ENCODE measurements at places on chromosomes 1 and 21.

GRCh38 chr21:37220433-37220980 lies 46.6 kb downstream of the VPS26C start:
- H3K4me3 ChIP-seq: peak overlapping the region; percentile 9
- H3K27me3 ChIP-seq: no peaks in the 10 kb centered on the region
- H3K4me1 ChIP-seq: no peaks in the 10 kb centered on the region
- peaks cover 7% of the 10 kb centered on the region for H3K36me3 ChIP-seq

DNA sequence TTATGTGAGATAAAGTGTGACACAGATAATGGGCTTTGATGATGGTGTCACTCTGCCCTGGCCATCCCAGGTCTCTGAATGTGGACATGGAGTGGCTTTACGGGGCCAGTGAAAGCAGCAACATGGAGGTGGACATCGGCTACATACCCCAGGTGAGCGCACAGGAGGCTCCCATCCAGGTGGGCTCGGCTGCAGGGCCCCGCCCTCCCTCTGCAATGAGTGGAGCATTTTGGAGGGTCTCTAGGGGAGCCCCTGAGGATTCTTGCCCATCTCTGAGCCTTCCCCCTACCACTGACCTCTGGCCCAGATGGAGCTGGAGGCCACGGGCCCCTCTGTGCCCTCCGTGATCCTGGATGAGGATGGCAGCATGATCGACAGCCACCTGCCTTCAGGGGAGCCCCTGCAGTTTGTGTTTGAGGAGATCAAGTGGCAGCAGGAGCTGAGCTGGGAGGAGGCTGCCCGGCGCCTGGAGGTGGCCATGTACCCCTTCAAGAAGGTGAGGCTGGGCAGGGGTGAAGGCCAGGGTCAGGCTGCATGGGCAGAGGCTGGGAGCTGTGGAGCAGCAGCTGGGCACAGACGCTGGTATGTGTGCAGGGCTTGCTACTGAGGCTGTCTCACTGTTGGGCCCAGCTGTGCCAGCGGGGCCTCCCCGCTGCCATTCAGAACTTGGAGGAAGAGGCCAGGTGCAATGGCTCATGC lies 8.2 kb upstream of the MTFR1L start:
- no peak overlapping the region for H3K4me3 ChIP-seq
- no peaks in the 10 kb centered on the region for H3K4me1 ChIP-seq
- H3K27me3 ChIP-seq: no peaks in the 10 kb centered on the region

- DNase-seq: no peak
- H3K27me3 ChIP-seq: no peaks in the 10 kb centered on the region
- peaks cover 18% of the 10 kb centered on the region for H3K4me1 ChIP-seq
Measured at GRCh38 chr1:112712701-112713128, 2.4 kb downstream of the PPM1J start.

GRCh38 chr1:3504151-3504821 lies 49.8 kb downstream of the ARHGEF16 start:
- DNase-seq: no peak
- no peaks in the 10 kb centered on the region for H3K27me3 ChIP-seq
- H3K4me3 ChIP-seq: no peak overlapping the region
- no peaks in the 10 kb centered on the region for H3K4me1 ChIP-seq
- no peaks in the 10 kb centered on the region for H3K36me3 ChIP-seq

GRCh38 chr1:210234329-210234757 lies 1.7 kb downstream of the SERTAD4 start:
- H3K27me3 ChIP-seq: peaks cover 59% of the 10 kb centered on the region
- H3K4me1 ChIP-seq: peaks cover 6% of the 10 kb centered on the region
- H3K36me3 ChIP-seq: no peaks in the 10 kb centered on the region

GRCh38 chr1:94790670-94791069 lies 29.5 kb upstream of the SLC44A3 start:
- H3K27ac ChIP-seq: no peak overlapping the region
- H3K4me3 ChIP-seq: no peak overlapping the region
- DNase-seq: no peak
- no peaks in the 10 kb centered on the region for H3K4me1 ChIP-seq

DNA sequence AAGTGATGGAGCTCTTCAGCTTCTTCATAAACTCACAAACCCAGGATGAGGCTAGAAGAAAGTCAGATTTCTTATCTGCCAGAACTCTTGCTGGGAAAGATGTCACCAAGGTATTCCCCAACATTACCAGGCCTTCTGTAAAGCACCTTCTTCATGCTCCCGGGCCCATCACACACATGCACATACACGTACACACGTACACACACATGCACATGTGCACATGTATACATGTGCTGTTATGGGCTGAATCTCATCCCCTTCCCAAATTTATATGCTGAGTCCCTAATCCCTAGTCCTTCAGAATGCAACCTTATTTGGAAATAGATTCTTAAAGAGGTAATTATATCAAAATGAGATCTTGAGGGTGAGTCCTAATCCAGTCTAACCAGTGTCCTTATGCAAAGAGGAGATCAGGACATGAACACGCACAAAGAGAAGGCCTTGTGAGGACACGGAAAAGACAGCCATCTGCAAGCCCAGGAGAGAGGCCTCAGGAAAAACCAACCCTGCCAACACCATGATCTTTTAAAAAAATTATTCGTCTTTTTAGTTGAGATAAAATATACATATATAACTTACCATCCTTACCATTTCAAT lies 76.4 kb upstream of the LYST start:
- H3K27me3 ChIP-seq: no peaks in the 10 kb centered on the region
- H3K4me1 ChIP-seq: no peaks in the 10 kb centered on the region
- no peak overlapping the region for H3K27ac ChIP-seq
- no peak overlapping the region for H3K4me3 ChIP-seq
- H3K36me3 ChIP-seq: no peaks in the 10 kb centered on the region

- no peaks in the 10 kb centered on the region for H3K36me3 ChIP-seq
- H3K27me3 ChIP-seq: no peaks in the 10 kb centered on the region
- peaks cover 4% of the 10 kb centered on the region for H3K4me1 ChIP-seq
- peak overlapping the region; percentile 6 for H3K27ac ChIP-seq
- DNase-seq: no peak
Measured at GRCh38 chr21:17900990-17901385, 81.8 kb upstream of the C21orf91 start.

GRCh38 chr1:10904396-10905358 lies 107.8 kb upstream of the TARDBP start:
- H3K4me3 ChIP-seq: no peak overlapping the region
- no peak overlapping the region for H3K27ac ChIP-seq
- no peak for DNase-seq
- H3K36me3 ChIP-seq: no peaks in the 10 kb centered on the region
- H3K27me3 ChIP-seq: no peaks in the 10 kb centered on the region

Measured in H1 (cell line).